KBM-7 (cell line): ENCODE measurements at places on chromosomes 6 and 20.

DNA sequence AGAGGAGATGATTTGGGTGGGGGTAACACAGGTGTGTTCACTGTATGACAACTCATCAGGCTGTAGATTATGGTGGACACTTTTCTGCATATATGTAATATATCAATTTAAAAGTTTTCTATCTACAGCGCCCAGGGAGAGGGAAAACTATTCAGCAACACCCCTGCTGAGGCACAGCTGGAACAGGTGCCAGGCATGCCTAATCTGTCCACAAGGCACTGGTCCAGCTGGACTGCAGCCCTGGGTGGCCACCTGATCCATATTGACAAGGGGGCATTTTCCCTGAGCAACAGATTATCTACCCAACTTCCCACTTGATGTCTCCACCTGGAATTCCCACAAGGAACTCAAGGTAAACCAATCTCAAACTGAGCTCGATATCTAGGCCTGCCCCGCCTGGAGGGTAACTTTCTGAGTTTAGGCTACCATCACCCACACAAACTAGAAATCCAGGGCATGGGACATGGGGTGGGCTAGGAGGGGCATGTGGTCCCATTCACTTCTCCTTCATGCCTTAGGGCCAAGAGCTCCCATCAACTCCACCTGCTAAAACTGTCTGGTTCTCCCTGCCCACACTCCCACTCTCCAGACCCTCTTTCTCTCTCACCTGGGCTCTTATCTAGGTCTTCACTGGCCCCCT is 4.6 kb downstream of the SLC22A16 start:
- no peak for DNase-seq

DNA sequence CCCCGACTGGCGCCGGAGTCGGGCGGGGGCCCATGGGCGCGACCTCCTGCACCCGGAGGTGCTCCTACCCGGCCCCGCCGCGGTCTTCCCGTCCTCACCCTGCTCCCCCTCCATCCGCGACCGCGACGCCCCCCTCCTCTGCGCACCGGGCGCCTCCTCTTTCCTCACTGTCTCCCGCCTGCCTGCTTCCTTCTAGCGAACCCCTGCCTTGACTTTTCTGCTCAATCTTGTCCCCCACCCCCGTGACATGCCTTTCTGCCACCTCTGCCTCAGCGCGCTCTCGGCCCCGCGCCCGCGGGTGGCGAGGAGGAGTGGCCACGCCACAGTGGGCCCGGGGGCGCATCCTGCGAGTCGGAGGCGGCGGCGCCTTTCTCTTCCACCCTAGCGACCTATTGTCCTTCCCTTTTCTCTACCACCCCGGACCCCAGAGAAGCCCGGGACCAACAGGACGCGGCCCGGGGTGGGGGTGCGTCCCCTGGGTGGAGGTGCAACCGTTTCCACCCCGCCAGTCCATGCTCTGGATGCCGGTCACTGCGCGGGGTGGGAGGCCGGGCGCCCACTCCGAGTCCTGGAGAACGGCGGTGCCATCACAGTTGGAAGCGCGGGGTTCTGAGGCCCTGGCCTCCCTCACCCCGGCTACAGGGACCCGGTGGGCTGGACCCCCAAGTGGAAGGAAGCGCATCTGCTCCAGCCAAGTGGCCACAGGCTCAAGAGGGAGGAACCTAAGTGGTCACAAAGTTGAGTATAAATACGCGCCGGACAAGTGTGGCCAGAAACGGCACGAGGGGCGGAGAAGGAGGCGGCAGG is 2.0 kb downstream of the PDE10A start:
- no peak for DNase-seq

- DNase-seq = peak; percentile 30
These were observed 1.4 kb downstream of the MAPK13 start for GRCh38 chr6:36131511-36132245.

DNA sequence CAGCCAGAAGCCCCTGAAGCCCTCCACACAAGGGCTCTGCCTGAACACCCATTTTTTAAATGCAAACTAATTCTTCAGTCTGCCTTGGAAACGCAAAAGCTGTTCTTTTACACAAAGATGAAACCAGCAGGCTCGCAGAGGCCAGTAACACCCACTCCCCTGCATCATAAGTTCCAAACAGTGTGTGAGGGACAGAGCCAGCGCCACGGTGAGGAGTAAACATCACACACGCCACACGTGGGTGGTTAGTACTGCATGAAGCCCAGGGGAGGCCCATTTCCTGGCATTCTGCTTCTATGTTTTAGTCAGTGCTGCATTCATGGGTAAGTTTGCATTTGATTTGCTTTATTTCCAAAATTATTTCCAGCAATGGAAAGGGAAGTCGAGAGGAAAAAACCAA is 217.7 kb upstream of the RIN2 start:
- DNase-seq = no peak

DNA sequence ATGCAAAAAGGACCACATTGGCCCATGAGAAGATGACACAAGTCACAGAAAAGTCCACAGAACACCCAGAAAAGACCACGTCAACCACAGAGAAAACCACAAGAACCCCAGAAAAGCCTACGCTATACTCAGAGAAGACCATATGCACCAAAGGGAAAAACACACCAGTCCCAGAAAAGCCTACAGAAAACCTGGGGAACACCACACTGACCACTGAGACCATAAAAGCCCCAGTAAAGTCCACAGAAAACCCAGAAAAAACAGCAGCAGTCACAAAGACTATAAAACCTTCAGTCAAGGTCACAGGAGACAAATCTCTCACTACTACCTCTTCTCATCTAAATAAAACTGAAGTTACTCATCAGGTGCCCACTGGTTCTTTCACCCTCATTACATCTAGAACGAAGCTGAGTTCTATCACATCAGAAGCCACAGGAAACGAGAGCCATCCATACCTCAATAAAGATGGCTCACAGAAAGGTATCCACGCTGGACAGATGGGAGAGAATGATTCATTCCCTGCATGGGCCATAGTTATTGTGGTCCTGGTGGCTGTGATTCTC is 11.2 kb downstream of the MUCL3 start:
- DNase-seq = no peak

DNA sequence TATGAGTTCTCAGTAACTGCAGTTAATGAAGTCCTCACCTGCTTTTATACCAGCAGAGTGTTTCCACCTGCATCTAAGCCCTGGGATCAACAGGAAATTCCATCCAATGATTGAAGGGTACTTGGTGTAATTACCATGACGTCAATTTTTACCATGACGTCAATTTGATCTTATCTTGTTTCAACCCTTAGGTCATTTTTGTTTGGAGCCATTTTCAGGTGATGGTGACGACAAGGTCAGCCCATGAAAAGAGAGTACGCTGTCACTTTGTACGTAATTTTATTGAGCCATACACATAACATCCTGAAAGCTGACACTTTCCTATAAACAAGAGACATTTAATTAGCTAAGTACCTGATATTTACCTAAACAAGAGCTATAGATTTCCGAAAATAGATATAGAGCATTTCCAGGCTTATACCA is at the start of gene CGA:
CGA (minus strand) TSS at position 20 of the 423 bp plus-strand sequence. CDS start 6,906 bp downstream, outside the sequence.
- DNase-seq = no peak

DNA sequence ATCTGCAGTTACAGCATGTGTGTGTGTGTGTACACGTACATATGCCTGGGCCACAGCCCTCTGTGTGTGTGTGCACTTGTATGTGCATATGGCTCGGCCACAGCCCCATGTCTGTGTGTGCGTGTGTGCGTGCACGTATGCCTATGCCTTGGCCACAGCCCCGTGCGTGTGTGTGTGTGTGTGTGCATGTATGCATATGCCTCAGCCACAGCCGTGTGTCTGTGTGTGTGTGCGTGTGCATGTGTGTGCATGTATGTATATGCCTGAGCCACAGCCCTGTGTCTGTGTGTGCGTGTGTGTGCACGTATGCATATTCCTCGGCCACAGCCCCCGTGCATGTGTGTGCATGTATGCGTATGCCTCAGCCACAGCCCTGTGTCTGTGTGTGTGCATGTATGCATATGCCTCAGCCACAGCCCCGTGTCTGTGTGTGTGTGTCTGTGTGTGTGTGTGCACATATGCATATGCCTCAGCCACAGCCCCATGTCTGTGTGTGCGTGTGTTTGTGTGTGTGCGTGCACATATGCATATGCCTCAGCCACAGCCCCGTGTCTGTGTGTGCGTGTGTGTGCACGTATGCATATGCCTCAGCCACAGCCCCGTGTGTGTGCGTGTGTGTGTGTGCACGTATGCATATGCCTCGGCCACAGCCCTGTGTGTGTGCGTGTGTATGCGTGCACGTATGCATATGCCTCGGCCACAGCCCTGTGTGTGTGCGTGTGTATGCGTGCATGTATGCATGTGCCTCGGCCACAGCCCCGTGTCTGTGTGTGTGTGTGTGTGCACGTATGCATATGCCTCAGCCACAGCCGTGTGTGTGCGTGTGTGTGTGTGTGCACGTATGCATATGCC is 14.6 kb upstream of the C20orf204 start:
- no peak for DNase-seq

DNA sequence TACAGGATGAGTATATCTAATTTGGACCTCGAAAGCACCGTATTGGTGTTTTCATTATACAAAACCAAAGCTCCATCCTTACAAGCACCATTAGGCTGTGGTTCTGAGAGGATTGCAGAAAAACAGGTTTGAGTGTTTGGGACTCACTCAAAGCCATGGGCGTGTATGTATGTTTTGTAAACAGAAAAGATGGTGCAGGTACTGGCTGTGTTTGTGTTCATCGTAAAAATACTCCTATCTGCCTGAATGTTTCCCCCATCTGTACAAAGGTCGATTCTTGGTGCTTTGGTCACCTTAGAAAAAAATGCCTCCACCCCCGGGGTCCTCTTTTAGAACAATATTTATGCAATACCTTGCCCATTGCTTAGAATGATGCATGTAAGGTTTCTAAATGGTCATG is 286.6 kb downstream of the TSHZ2 start:
- no peak for DNase-seq

DNA sequence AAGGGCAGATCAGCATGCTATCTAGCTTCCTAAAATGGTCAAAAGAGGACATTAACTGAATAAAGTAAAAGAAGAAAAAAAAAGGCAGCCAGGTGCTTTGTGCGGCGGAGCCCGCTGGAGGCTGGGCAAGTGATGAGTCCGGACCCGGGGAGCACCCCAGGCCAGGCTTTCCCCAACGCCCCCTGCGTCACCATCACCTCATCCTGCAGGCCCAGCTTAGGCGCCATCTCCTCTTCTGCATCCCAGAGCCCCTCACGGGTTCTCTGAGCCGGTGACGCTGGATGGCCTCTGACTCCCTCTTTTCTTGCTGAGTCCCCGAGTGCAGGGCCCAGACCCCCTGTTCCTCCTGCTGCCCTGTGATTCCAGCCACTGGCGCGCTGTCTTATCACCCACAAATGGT is 250.1 kb downstream of the TBXT start:
- DNase-seq = no peak

DNA sequence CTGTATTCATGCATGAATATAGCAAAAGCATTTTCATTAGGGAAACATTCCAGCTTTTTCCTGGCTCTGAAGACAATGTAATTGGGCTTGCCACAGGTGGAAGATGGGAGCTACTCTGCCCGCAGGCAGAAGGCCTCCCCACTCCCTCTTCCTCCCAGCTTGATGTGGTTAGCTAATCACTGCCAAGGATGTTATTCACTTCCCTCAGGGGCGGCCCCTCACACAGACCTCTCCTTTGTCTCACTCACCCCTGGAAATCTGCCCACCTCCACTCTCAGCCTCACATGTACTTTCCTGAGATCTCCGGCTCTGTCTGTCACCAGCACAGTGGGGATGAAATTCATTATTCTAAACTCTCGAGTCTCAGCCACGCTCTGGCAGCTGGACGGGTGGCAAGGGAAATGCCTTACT is 100.7 kb downstream of the ANKRD60 start:
- no peak for DNase-seq

GRCh38 chr6:12047792-12048432 is 35.8 kb downstream of the HIVEP1 start:
- no peak for DNase-seq

- no peak for DNase-seq
These were observed 5.1 kb upstream of the ADAM33 start for GRCh38 chr20:3686867-3687321.

- no peak for DNase-seq
These were observed 21.5 kb downstream of the ARHGAP40 start for GRCh38 chr20:38623061-38623460.

GRCh38 chr20:60013296-60014139 is 55.3 kb downstream of the CDH26 start:
- no peak for DNase-seq

DNA sequence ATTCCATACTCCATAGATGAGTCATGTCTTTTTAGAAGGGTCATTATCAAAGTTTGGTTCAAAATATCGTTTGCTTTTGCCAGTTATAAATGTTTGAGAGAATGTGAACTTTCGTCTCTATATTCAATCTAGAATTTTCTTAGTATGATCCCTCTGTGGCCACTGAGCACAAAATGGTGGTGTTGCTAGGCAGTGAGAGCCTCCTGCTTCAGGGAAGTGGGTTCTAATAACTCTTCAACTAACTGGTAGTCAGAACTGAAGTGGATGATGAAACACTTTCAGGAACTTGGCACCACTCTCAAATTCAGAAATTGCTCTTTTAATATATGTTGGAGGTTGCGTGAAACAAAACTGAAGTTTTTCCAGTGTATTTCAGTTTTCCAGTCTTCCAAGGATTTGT is 125.0 kb upstream of the DOK5 start:
- DNase-seq = no peak

DNA sequence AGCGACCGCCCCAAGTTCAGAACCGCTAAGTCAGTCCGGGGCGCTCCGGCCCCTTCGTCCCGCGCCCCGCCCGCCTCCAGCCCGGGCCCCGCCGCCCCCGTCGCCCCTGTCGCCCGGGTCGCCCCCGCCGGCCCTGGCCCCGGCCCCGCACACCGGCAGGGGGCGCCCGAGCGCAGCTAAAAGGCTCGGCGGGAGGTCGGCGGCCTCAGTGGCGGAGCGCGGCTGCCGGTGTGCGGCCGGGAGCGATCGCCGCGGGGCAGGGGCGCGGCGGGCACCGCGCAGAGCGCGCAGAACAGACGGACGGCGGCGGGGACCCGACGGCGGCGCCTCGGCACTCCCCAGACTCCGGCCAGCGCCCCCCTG is at the start of gene FNDC1:
FNDC1 (plus strand) TSS at position 208 of the 363 bp plus-strand sequence. CDS start 197 bp downstream, outside the sequence.
- peak; percentile 14 for DNase-seq

DNA sequence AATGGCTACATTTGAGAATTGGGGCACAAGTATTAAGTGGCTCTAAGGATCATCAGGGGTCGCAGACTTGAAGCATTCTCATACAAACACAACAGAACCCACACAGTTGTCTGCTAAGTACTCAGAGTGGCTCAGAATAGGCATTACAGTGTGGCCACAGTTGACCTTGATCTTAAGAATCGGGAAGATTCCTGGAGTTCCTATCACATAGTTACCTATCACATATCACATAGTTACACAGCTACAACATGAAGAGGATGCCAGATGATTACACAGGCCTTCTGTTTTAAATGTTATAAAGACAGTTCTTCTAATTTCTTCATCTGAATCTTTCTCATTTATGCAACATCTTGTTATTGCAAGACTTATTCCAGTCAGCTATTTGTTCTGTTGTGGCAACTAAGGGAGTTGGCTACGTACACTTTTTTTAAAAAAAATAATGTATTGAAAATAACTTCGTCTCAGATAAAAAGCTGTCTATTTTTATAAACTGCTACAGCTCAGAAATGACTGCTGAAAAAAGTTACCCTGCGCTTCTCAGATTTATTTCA is 129.0 kb downstream of the REV3L start:
- no peak for DNase-seq
